GM12892 (cell line): ENCODE measurements at places on chromosomes 12 and 14.

- no peak for DNase-seq
Measured at GRCh38 chr12:105067511-105068031, 16.7 kb downstream of the ALDH1L2 start.

DNA sequence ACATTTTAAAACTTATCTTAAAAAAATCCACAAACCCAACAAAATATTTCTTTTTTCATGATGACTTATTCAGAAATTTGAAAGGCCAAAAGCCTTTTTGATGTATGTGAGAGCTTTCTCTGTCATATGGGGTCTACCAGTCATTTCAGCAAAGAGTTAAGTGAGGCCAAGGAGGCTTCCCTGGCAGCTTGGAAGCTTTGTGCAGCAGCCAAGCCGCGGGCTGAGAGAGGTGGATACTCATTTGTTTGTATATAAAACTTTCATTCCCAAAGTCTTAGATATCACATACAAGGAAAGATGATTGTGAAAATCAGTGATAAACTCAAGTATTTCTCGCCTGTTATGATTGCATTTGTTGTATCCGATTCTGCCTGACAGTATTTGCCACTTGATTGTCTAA lies 48.5 kb upstream of the RNU6-8 start:
- DNase-seq = no peak

- no peak for DNase-seq
Measured at GRCh38 chr14:82757776-82758175, 1224.1 kb upstream of the SEL1L start.

DNA sequence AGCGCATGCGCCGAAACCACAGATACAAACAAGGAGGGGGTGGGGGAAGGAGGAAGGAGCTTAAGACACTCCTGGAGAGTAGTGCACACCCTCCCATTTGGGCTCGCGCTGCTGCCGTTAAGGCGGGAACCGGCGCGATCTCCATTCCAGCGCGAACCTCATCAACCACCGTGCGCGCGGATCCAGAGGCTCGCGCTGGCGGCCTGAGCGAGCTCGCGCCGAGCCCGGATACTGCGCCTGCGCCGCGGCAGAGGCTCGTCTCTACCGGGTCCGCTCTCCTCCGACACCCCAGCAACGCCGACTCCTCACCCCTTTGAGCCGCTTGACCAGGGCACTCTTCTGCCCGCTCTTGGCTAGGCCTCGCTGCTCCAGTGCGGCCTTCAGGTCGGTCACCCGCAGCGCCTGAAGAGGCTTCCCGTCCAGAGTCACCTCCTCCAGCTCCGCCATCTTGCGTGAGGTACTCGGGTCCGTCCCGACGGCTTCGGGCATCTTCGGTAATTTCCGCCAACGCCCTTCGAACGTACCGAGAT lies at the start of gene ACIN1:
Gene ACIN1, minus strand, starts transcription at position 471 of the 530 bp plus-strand sequence. Its CDS starts 24 bp downstream, at position 447.
- peak; percentile 53 for DNase-seq

- no peak for DNase-seq
Measured at GRCh38 chr12:122022393-122023338, 982 bp downstream of the BCL7A start.

DNA sequence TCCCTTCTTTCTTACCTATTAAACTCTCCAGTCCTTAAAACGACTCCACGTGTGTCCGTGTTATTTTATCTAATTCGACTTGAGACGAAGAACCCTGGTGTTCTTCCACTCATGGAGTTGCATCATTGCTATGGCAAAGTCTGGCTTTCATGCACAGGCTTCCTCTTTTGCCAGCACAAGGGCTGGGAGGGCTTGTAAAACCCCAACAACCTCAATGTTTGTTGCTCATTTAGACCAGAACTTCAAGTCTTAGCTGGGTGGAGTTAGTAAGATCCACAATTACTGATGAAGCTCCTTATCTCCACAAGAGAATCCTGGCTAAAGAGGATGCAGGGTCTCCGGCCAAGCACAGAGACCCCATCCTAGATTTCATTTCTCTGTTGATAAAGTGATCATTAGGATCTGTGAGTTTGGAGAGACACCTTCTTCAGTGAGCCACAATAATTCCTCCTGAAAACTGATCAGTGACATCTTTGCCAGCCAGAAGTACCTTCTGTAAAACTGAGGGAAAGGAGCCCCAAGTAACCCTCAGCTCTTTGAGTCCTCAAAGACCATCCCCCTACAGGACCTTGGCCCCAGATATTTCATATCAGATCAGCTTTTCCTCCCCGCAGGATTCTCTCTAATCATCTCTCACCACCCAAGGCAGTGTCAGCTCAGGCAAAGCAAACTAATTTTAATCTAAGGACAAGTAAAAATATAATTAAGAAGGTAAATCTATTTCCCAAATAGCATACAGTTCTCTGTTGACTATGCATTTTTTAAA lies 514.6 kb downstream of the FUT8 start:
- DNase-seq = no peak

- DNase-seq = no peak
Measured at GRCh38 chr12:55385891-55386290, 14.4 kb upstream of the OR6C65 start.

GRCh38 chr12:131097202-131098177 lies 143.8 kb downstream of the ADGRD1 start:
- DNase-seq = no peak

- no peak for DNase-seq
Measured at GRCh38 chr14:31895206-31895605, 181.9 kb upstream of the ARHGAP5 start.

DNA sequence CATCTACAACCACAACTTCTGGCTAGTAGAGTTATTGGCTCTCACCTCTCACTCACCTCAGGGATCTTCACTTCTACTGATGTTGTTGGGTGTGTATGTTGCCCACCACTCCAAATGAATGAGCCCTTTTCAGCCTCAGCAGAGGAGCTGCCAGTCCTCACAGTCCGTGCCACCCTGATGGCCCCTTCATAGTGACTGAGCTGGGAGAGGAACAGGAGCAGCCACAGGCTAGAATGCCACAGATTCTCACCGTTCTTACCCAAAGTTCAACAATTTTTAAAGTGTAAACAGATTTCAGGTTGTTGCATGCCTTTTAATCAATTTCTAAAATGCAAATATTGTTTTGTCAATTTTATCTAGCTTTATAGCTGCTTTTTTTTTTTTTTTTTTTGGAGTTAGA lies 74.5 kb upstream of the DNM1L start:
- DNase-seq = no peak

DNA sequence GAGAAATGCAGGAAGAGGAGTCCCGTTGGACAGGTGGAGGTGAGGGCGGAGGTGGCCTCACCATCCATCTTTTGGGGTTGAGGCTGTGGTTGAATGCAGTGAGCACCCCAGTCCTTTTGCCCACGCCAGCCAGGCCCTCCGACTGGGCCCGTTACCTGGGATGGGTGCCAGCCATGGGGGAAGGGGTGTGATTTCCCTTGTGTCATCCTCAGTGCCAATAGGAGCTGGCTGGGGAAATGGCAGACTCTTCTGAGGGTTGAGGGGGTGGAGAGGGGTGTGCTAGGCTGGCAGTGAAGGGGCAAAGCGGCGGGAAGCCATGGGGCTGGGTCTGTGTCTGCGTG lies 9.6 kb downstream of the KCNH3 start:
- no peak for DNase-seq

- no peak for DNase-seq
Measured at GRCh38 chr12:17097674-17098073, 491.7 kb upstream of the LMO3 start.

- DNase-seq = no peak
Measured at GRCh38 chr14:23118506-23119362, at the start of gene CEBPE. TSS of gene CEBPE (minus strand) at chr14:23119255. CDS start at chr14:23119091, 164 bp downstream.

- no peak for DNase-seq
Measured at GRCh38 chr12:118704527-118705241, 276.7 kb upstream of the SRRM4 start.

DNA sequence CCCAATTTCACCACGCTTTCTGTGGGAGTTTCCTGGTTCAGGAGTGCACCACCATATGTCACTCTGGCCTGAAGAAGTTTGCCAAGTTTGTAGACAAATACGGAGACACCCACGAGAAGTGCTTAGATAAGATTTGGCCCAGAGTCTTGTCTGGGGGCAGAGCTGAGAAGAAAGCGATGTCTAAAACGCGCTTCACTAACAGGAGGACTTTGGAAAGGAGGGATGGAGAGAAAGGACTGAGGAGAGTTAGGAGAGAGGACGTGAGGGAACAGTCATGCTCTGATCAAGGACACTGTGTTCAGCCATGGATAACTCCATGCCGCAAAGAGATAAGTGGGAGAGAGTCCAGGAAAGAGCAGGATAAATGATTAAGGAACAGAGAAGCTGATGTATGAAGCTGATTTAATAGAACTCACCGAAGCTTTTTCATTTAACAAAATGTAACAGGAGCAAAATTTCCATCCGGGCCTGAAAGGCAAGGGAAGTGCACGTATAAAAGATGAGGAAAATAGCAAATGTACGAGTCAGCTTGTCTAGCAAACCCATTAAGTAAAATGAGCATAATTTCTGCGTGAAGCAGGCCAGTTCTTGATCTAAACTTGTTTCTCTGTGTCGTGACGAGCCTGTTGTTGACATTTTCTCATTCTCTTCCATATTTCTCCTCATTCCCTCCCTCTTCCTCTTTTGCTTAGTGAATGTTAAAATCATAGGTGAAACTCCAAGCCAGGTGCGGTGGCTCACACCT lies 23.4 kb upstream of the MAP3K9 start:
- no peak for DNase-seq

- peak; percentile 42 for DNase-seq
Measured at GRCh38 chr14:99995700-99996356, 69.4 kb upstream of the EVL start.

- DNase-seq = no peak
Measured at GRCh38 chr12:46896680-46897079, 70.9 kb upstream of the SLC38A4 start.
